ENCODE measurements at places on chromosomes 11 and 22. TPM values are rescaled to one million over a fixed set of nuclear protein-coding genes. Genes with fewer than 3 reads are reported as not detected.

The TXN2 gene
- total RNA-seq, result 76.0 TPM

The USP28 gene
- total RNA-seq, result 17.7 TPM

The MS4A15 gene
- total RNA-seq, result not detected

The OR52W1 gene
- not detected for total RNA-seq

The INS gene
- not detected for total RNA-seq

The ADM2 gene
- total RNA-seq, result 10.2 TPM

The ART5 gene
- not detected for total RNA-seq

The ACTN3 gene
- under 0.01 TPM for total RNA-seq

The ACCS gene
- 11.7 TPM for total RNA-seq

The MOGAT2 gene
- total RNA-seq, result not detected

The SYNGR1 gene
- total RNA-seq, result 13.0 TPM

The TAF6L gene
- 11.7 TPM for total RNA-seq

The C11orf87 gene
- not detected for total RNA-seq

The PRG3 gene
- not detected for total RNA-seq

The NXPE4 gene
- not detected for total RNA-seq

The UPB1 gene
- not detected for total RNA-seq

The OR8D4 gene
- total RNA-seq, result not detected

The NRIP3 gene
- total RNA-seq, result 9.7 TPM

The GAS2L1 gene
- total RNA-seq, result 30.3 TPM

The CHKA gene
- total RNA-seq, result 7.9 TPM

The OR52A1 gene
- total RNA-seq, result not detected

The SNRPD3 gene
- total RNA-seq, result 147 TPM

The RIMBP3B gene
- total RNA-seq, result not detected

The ELMOD1 gene
- not detected for total RNA-seq

The SLC5A4 gene
- total RNA-seq, result not detected

The NXPE1 gene
- total RNA-seq, result not detected

The GSTT2 gene
- not detected for total RNA-seq

The PIWIL4 gene
- total RNA-seq, result 1.5 TPM

The OSBPL5 gene
- 33.5 TPM for total RNA-seq

The OTUB1 gene
- 62.6 TPM for total RNA-seq

The SLC6A5 gene
- total RNA-seq, result not detected

The P4HA3 gene
- total RNA-seq, result 8.1 TPM

The RASL10A gene
- not detected for total RNA-seq

The LMO2 gene
- total RNA-seq, result 10.3 TPM

The MMP12 gene
- not detected for total RNA-seq

The APOL5 gene
- total RNA-seq, result not detected

The CRYBB3 gene
- not detected for total RNA-seq
